ENCODE measurements at places on chromosomes 1 and 21. TPM values are rescaled to one million over a fixed set of nuclear protein-coding genes. Genes with fewer than 3 reads are reported as not detected.

DNA sequence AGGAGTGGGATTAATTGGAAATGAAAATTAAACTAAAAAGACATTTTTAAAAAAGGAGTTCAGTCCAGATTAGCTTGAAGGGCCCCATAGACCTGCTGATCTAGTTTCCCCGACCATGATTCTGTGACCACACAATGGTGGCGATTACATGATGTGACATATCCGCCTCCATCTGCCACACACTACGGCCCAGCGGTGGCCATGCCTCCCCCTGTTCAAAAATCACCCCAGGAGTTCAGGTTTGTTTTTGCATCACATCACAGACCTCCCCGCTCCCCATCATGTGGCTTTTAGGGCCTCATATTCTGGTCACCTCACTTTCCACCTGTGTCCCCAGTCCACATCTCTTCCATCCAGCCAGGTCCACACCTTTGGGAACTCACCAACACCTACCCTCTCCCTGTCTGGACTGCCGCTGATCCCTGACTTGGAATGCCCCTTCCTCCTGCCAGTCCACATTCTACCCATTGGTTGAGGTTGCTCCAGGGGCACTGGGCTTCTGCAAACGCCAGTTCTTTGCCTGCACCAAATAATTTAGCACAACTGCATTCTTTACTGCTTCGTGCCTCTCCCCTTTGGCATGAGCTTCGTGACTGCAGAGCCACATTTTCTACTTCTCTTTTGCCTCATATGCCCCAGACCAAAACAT is 38.9 kb downstream of the CD247 start:
- no peak for DNase-seq

DNA sequence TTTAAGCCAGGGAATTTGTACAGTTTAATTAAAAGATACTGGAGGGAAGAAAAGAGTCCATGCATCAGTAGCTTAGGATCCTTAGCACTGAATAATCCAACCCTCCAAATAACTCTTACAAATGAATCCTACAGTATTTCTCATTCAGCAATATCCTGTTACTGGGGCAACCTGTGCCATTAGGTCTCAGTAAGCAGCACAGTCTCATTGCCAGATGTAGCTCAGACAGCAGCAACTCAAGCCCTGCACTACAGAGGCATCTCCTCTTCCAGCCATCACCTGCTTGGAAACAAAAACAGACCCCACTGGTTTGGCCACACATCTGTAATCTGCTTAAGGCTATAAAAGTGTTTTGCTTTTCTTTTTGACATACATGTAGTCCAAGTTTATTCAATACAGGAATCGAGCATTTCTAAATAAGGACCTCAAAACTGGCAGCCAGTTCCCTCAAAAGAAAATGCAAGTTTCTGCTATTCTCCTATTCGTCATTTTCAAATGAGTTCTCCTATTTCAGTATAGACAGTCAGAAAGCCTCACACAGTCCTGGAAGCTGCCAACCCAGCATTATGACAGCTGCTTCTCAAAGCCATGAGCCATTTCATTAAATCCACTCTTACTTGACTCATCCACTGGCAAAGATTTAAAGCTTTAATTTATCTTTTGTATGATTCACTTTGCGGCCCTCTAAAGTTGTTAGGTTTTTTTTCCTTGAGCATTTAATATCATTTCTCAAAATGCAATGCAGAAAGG is 129.0 kb downstream of the APP start:
- no peak for DNase-seq

- no peak for DNase-seq
Measured at GRCh38 chr1:16018308-16018707, 465 bp upstream of the HSPB7 start.

The KCNA3 gene
- total RNA-seq: 2.8 TPM

DNA sequence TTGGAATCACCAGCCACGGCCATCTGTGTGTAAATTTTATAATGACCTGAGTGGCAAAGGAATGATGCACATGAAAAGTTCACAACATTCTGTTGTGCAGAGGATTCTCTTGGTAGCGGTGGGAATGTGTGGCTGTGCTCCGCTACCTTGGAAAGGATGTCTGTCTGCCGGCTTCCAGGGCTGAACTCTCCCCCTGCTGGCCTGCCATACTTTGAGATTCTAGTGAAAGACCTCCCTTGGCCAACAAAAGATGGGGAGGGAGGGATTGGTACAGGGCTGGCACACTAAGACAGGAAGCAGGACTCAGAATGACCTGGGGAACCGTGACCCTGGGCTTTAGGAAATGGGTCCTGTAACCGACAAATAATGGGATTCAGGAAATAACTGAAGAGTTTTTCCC is 194.5 kb upstream of the PLD5 start:
- no peak for DNase-seq

The ODF2L gene
- total RNA-seq: 45.8 TPM

The MROH7 gene
- not detected for total RNA-seq

The TRIM46 gene
- total RNA-seq: 9.8 TPM

The PADI2 gene
- 0.16 TPM for total RNA-seq

- no peak for DNase-seq
Measured at GRCh38 chr1:112410673-112411072, 14.7 kb downstream of the CTTNBP2NL start.

DNA sequence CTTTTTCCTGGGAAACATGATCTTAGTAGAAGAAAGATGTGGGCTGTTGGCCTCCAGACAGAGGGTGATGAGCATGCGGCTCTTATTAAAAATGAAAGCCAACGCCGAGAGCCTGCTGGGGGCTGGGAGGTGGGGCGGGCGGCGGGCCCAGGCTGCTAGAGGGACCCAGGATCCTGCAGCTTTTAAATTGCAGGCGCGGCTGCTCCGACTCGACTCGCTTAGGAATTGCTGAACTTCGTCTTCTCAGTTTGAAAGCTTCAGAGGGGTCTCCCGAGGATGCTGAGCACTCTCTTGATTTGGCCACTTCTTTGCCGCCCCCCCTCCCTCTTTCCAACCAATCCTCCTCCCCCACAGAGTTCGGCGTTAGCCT is 1.2 kb downstream of the AGPAT3 start:
- DNase-seq: no peak

- no peak for DNase-seq
Measured at GRCh38 chr1:41682845-41683625, 198.6 kb upstream of the EDN2 start.

DNA sequence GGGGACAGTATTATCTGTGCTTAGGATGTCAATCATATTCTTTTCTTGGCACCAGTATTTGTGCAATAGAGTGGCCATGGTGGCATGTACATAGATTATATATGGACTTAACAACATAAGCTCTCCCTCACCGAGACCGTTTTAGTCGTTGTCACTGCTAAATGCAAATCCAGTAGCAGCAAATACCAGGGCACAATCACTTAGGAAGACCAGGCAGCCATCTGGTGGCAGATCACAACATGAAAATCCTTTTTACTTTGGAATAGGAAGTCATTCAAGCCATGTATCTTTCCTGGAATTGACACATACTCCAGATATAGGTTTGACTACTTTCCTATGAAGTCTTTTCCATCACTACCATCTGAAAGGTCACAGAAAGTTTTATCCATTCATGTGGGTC is 53.2 kb upstream of the C1orf87 start:
- no peak for DNase-seq

The IGFN1 gene
- not detected for total RNA-seq

DNA sequence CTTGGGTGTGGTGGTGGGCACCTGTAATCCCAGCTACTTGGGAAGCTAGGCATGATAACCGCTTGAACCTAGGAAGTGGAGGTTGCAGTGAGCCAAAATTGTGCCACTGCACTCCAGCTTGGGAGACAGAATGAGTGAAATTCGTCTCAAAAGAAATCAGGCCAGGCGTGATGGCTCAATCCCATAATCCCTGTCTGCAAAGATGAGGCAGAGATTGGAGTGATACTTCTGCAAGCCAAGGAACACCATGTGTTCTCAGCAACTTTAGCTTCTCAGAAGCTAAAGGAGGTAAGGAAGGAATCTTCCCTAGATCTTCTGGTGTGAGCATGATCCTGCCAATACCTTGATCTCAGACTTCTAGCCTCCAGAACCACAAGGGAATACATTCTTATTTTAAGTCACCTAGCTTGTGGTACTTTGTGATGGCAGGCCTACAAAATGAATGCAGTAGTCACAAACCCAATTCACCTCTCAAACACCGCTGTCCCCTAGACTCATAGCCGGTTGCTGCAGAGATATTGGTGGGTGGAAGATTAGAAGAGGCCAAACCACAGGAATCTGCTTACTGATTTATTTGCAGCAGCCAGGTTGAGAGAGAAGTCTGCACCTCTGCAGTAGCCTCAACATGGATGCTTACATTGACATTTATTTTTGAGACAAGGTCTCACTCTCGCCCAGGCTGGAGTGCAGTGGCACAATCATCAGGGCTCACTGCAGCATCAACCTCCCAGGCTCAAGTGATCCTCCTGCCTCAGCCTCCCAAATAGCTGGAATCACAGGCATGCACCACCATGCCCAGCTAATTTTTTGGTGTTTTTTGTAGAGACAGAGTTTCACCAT is 18.6 kb downstream of the L1TD1 start:
- no peak for DNase-seq

DNA sequence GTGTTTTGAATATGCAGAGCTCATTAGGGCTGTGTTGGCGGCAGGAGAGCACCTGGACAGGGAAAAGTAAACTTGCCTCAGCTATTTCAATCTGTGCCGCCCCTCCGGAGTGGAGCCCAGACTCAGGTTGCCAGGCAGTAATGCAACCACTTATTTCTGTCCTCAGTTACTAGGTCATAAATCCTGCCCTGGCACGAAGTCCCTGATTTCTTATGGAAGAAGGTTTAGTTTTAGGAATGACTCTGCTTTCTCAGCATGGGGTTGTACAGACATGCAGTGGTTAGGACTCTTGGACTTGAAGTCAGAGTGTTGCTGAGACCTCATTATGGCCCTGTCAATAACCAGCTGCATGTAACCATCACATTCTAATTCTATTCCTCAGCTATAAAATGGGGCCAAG is 98.3 kb upstream of the FGGY start:
- no peak for DNase-seq

GRCh38 chr1:245279346-245279745 is 124.6 kb downstream of the KIF26B start:
- DNase-seq: no peak

DNA sequence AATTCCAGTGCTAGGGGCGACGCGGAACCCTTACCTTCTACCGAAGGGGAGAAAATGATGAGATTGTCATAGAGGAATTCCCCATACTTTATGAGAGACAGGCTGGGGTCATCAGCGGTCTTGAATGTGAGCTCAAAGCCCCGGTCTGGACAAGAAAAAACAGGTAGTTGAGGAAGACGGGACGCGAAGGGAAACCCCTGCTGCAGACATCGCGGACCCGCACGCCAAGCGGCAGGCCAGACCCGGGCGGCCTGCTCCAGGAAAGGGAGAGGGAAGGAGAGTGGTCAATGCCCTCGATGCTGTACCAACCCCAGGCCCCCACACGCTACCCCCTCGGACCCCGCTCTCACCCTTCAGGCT is 342 bp downstream of the DDOST start:
- DNase-seq: no peak

DNA sequence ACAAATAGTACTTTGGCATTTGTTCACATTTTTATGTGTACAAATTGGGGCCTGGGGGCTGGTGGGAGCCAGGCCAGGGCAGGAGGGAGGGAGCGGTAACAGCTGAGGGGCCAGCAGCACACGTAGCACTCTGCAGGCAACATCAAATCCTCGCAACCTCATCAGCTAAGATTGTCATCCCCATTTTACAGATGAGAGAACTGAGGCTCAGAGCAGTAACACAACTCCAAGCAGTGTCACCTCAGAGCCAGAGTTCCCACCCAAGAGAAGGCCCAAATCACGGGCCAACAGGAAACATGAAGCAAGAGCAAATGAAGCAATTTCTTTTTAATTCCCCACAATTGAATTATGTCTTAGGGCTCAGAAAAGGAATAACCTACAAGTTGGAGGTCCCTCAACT is 14.1 kb downstream of the IFFO2 start:
- no peak for DNase-seq

DNA sequence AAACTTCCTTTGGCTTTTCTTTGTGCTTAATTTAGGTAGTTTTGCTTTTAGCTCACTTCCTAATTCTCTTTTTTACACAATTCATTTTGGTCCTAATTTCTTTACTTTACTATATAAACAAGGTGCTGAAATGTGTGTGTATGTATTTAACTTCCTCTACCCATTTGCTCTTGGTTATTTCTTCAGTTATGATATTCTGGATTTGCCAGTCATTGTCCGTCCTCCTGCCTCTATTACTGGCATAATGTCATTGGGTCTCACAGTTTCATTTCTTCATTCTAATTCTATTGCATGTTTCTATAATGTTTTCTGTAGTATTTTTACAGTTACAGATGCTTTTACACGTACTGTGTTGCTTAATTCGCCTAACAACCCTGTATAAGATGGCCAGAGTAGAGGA is 96.2 kb downstream of the ZMYM4 start:
- DNase-seq: no peak

The PWP2 gene
- 4.1 TPM for total RNA-seq

DNA sequence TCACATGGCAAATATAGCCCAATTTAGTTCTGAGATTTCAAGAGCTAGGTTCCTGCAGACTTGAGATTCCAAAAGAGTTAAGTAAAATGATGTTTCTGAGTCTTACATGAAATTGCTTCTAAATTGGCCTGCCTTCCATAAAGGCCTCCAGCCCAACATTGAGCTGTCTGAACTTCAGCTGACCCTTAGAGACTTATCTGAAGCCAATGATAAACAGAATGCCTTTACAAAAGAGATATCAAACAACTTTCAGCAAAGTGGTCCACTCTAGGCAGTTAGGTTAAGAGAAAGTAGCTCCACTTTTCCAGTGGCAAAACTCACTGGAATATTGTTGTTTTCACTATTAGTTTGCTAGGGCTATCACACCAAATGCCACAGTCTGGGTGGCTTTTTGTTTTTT is 6.3 kb upstream of the RC3H1 start:
- DNase-seq: no peak

GRCh38 chr1:186905561-186905960 is 76.8 kb downstream of the PLA2G4A start:
- DNase-seq: no peak

- peak; percentile 60 for DNase-seq
Measured at GRCh38 chr1:43008115-43009060, 49.7 kb upstream of the SLC2A1 start.

The CDKN2C gene
- 3.5 TPM for total RNA-seq

The PM20D1 gene
- not detected for total RNA-seq

DNA sequence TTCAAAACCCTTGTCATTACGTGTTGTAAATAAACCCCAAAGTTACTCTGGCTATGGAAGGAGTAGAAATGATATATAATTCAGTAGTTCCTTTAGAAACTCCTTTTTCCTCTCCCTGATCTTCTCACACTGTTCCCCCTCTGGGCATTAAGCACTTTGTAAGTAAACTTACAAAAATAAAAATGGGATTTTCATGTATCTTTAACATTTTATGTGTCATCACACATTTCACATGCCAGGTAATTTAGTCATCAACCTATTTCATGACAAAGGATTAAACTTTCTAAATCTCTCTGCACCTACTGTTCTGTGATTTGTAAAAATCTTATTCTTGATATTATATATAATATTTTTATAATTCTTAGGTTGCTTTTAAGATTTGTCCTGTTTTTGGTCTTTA is 176.9 kb downstream of the NEK7 start:
- DNase-seq: no peak

The HCRTR1 gene
- 0.23 TPM for total RNA-seq

The F13B gene
- total RNA-seq: not detected

The CCDC27 gene
- total RNA-seq: not detected
